Stimulated activated CD4-positive, alpha-beta T cell treated with anti-CD3 and anti-CD28 coated beads, Interleukin-1b, Interleukin-23, amount 100 ng/mL, for 1 hour (primary cell): ENCODE measurements at places on chromosomes 7 and 10.

GRCh38 chr7:29588900-29589696 is 25.5 kb downstream of the PRR15 start:
- DNase-seq, result no peak

GRCh38 chr10:52481986-52482555 is 168.0 kb downstream of the DKK1 start:
- DNase-seq, result no peak

GRCh38 chr7:122710916-122711315 is 8.2 kb upstream of the RNF148 start:
- DNase-seq, result no peak

DNA sequence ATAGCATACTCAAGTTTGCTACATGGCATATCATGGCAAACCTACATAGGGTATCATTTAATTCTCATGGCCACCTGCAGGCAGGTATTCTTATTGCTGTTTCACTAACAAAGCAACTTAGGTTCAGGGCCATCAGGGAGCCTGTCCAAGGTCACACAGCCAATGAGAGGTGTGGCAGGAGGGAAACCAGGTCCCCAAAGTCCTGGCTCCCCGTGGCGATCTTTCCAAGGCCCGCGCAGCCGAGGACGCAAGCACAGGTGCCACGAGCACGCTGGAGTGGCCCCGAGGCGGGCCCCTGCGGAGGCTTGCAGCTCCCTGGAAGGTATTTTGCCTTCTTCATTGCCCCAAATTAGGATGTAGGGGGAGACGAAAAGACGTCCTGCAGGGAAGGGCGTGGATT is 20.8 kb downstream of the PRKAG2 start:
- no peak for DNase-seq

DNA sequence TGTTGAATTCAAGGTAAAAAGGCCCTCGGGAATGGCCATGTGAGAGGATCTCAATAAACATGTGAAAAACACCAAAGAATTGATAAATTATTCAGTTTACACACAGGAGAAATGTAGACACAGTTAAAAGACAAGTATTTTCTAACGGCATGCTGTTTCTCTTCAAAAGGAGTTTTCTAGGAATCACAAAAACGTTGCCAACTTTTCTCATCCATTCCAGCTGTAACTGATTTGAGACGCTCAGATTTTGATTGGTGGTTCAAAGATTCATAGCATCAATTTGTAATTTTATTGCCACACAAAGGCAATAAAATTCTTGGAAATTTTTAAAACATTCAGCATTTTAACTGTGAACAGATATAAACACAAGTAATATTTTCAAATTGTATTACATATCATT is 384.9 kb upstream of the PFKP start:
- DNase-seq, result no peak

- DNase-seq, result no peak
These were observed 285.9 kb downstream of the LRMDA start for GRCh38 chr10:75717126-75717916.

- DNase-seq, result no peak
These were observed 278.3 kb downstream of the ELFN1 start for GRCh38 chr7:1948301-1948796.

- DNase-seq, result no peak
These were observed 128.5 kb downstream of the TNS3 start for GRCh38 chr7:47453093-47454061.

DNA sequence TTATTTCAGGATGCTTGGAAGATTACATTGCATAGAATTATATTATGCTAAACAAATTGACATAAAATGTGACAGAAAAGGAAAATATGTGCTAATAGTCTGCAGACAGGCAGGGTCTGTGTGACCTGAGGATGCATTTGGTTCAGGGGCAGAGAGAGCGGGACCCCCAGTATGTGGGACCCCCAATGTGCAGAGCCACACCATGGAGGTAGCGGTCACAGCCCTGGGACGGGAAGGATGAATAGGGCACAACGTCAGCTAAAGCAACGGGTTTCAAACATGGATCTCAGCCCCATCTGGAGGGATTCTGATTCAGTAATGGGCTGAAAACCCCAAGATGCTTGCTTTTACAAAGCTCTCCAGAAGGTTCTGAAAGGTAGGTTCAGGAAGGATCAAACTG is 251.8 kb upstream of the ADARB2 start:
- no peak for DNase-seq

DNA sequence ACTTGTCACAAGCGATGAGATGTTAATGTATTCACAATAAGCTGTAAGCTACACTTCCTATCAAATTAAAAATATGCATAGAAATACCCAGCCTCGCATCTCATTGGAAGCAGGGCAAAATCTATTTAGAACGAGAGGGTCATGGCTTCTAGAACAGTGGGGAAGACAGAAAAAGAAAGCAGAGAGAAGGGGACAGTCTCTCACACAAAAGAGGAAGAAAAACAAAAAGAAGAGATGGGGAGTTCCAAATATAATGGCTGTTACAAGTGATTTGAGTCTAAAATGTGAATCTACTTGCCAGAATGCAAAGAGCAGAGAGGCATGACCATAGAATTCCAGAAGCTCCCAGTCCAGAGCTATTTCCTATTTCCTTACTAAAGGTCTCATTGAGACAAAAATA is 13.8 kb downstream of the LRRN3 start:
- DNase-seq, result no peak

GRCh38 chr10:45370202-45370955 is 3.6 kb upstream of the ALOX5 start:
- DNase-seq, result no peak
